ENCODE measurements at places on chromosomes 16 and 17.

GRCh38 chr17:413016-413350 is 60.4 kb upstream of the RPH3AL start:
- no peak for DNase-seq

DNA sequence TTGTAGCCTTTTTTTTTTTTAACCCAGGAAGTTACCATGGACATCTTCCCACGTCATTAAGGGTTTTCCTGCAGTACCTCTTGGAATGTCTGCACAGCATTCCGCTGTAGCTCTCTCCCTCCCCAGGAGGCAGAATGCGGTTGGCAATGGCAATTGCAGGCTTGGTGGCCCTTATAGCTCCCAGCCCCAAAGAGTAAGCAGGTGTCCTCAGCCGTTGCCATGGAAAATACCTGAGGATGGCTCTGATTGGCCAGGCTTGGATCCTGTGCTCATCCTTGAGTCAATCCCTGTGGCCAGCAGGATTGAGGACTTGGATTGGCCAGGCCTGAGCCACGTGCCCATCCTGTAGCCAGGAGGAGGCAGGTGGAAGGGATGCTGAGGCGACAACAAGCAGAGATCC is 15.5 kb upstream of the TIMP2 start:
- DNase-seq: no peak

DNA sequence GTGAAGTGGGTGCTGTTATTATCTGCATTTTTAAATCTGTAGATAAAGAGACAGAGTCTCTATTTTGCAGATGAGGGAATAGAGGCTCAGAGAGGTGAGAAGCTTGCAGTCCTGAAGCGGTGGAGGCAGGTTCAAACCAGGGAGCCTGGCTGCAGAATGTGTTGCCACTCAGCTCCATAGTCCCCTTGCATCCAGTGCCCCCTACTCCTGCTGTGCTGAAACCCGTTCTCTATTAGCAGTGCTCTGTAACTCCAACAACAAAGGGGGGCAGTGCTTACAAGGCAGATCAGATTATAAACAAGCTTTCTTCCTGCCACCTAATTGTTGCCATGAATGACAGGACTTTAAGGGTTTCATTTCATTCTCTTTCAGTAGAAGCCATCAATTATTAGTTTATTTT is 118.1 kb upstream of the CACNG3 start:
- no peak for DNase-seq

- no peak for DNase-seq
Observed at GRCh38 chr17:81131486-81132196, 33.7 kb upstream of the PVALEF start.

DNA sequence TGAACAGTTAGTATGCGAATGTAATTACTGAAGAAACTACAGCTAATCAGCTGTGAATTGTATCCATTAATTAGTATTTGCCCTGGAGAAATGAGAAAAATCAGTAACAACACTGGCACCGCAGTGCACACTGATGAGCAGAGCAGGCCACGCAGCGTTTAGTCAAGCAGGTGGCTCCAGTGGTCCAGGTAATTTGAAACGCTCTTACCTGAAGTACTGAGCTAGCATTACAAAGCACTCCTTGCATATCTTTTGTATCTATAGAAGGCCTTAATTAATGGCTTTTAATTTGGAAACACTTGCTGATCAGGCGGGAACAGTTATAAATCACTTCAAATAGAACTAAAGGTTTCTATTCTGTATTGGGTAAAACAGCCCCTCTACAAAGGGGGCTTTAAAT is 76.4 kb downstream of the TOX3 start:
- DNase-seq: no peak

DNA sequence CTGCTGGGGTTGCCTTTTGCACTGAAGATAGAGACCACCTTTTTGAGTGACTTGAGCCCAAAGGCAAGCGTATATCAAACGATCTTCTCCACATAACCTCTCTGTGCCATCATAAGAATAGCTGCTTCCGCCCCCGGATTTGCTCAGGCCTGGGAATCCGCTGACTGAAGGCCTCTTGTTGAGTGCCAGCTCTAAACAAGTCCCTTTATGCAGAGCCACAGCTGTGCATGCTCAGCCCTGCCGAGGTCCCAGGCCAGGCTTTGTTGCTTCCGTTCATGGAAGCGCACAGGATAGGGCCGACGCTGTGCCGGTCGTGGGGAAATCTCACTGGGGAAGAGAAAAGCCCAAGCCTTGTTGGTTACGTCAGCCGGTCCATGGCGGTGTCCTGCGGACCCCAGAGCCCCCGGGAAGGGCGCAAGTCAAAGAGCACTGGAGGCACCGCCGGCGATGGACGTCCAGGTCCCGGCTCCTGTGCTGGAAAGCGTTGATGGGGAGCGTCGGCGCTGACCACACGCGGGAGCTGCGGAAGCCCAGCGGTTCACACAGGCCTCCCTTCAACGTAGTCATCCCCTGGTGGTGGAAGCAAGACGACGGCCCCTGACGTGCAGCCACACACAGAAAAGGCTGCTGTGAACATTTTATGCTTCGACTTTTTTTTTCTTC is 23.5 kb upstream of the RPL13 start:
- DNase-seq: no peak

GRCh38 chr17:82534401-82534812 is 14.9 kb downstream of the FOXK2 start:
- DNase-seq: peak; percentile 75

- no peak for DNase-seq
Observed at GRCh38 chr16:80893686-80894085, 89.3 kb upstream of the CDYL2 start.

DNA sequence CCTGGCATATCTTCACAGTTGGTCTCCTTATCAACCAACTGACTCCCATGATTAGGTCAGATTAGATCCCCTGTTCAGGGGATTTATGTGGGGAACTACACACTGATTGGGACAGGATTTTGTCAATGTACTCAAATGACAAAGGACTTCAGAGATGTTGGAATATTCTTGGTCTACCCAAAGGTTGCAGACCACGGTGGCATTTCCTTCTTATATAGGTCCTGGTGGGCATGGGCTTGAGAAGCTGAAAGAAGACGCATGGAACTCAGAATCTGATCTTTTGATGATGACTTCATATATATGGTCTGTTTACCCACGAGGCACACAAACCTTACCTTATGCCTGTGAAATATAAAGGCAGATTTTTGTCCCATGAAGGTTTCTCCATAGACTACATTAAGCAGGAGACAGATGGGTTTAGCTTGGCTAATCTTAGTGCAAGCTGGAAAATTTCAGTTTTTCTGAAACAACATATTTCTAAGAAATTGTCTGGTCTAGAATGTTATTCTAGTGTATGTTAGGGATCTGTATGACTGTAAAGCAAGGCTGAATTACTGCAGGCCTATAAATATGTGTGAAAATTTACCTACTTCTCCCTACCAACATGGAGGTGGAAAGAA is 33.5 kb downstream of the HLF start:
- no peak for DNase-seq

GRCh38 chr17:27512511-27513346 is 56.5 kb downstream of the KSR1 start:
- DNase-seq: no peak

GRCh38 chr17:77365584-77366186 is 224.9 kb downstream of the SEC14L1 start:
- peak; percentile 78 for DNase-seq

- no peak for DNase-seq
Observed at GRCh38 chr17:44081681-44082080, 11.1 kb downstream of the G6PC3 start.

GRCh38 chr17:31792007-31792585 is 66.9 kb downstream of the COPRS start:
- DNase-seq: no peak

DNA sequence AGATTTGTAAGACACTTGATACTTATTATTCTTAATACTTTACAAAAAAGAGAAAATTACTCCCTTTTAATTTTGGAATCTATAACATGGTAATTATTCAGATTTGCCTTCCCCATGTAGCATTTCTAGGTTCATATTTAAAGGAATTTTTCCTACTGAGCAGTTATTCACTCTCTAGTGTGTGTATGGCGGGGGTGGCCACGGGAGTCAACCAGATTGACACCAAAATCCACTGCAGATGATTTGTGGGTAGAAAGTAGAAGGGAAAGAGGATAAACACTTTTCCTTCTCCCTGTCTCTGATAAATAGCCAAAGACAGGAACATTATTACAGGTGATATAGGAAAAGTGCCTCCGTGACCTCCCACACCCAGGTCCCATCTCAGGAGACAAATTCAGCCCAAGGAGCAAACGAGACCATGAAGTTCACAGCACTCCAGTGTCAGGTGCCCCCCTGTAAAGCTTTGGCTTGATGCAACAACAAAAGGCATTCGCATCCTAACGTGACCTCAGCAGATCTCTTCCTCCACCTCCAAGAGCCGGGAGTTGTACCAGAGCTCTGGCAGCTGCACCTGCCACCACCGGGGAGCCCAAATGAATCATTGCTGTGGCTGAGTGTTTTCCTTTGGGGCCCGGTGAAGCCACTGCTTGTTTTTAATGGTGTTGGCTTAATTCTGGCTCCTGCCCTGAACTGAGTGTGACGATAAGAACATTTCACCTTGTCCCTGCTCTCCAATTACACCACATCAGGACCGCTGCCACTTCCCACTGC is 92.7 kb upstream of the NOL11 start:
- peak; percentile 16 for DNase-seq

DNA sequence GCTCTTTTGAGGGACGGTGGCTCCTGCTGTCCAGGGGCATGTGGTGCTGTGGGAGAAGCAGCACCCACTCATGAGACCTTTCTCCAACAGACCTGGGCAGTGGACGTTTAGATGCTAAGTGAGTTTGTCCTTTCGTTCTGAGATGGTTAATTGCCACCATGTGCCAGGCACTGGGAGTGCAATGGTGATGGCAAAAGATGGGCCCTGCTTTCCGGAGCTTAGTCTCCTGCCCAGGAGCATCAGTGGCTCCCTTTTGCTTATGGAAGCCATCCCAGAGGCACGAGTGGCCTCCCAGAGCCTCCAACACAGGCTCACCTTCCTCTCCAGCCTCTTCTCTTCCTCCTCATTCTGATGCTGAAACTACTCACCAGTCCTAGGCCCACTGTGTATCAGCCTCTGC is 28.4 kb downstream of the CASKIN2 start:
- no peak for DNase-seq

- DNase-seq: peak; percentile 82
Observed at GRCh38 chr16:84738255-84739038, 38.6 kb downstream of the USP10 start.

DNA sequence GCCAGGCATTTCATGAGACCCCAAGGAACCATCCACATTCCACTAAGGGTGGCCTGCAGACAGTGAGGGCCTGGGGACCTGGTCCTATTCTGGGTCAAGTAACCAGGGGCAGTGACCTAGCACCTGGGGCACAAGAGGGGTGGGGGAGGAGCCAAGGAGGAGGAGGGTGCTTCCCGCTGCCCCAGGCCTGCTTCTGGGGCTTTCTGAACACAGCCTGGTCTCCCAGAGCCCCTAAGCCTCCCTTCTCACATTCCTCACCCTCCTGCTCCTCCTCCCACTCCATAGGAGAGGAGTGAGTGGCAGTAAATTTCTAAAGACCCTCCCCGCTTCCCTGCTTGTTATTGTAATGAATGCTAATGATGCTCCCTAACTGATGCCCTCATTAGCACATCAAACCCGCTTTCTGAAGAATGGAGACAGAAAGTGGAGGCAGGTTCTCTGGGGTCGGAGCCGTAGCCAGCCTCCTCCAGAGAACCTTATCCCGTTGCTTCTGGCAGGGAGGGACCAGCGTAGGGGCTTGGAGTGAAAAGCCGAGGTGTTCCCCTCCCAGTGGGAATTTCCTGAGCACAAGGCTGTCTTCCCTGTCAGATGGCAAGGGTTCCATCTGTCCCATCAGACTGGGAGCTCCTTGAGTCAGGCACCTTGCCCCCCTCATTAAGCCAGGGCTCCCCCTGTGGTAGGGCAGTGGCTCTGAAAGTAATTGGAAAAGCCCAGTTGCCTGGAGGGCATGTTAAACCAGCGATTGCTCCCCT is 3.7 kb upstream of the SRCIN1 start:
- DNase-seq: no peak

DNA sequence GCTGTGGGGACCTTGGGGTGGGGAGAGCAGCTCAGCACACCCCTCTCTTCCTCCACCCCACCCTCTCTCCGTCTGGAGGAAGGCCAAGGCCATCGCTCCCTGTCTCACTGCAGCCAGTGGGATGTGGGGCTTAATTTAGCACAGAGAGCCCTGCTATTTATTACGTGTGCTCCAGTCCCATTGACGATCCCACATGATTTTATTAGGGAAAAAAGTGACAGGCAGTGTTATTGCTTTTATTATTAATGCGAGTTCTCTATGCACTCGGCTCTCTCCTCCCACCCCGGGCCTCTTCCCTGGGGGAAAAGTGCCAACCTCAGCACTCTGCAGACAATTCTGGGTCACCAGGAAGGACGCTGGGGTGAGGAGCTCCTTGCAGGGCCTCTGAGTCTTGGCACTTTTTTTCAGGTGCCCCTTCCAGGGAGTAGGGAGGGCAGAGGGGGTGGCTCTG is 57.3 kb downstream of the MGAT5B start:
- peak; percentile 37 for DNase-seq

DNA sequence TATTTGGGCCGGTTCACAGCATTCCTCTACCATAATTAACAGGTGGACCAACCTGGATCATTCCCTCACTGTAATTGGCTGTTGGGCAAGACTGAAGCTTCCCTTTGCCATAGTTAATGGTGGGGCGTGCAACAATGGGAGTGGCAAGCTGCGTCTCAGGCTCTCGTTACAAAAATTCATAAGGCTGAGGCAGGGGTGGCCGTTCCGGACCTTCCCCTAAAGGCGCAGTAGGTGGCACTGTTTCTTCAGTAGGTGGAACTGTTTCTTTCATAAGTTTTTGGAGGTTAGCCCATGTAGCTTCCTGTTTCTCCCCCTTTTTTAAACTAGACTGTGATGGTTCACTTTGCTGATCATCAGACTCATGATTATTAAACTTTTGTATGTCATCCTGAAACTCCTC is 17.0 kb upstream of the TMC5 start:
- DNase-seq: peak; percentile 22

GRCh38 chr17:81002409-81003361 is 11.0 kb downstream of the CHMP6 start:
- peak; percentile 72 for DNase-seq

GRCh38 chr17:2008332-2009126 is 16.6 kb downstream of the RTN4RL1 start:
- no peak for DNase-seq

GRCh38 chr16:72921620-72922019 is 126.3 kb downstream of the ZFHX3 start:
- peak; percentile 97 for DNase-seq

DNA sequence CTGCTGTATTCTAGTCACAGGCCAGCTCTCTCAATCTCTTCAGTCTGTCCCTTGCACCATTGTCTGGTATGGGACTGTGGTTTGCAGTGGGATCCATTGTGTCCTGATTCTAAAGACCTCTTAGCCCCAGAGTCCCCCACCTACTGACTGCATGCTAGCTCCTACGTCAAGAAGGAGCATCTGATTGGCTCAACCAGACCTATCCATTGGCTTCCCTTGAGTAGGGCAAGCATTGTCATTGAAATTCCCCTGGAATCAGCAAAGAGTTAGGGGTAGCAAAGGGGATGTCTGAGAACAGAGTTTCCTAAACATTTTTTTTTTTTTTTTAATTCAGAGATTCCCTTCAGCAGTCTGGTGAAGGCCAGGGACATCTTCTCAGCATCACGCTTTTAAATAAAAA is 175.3 kb upstream of the MPHOSPH6 start:
- DNase-seq: no peak

Data from BE2C (cell line).